Fibroblast of lung (primary cell): ENCODE measurements at places on chromosomes 6 and 20.
A peak's percentile ranks its signal among the peaks of the same experiment; 100 is the strongest.

GRCh38 chr20:63321148-63321831, 28.3 kb downstream of the COL20A1 start:
- DNase-seq, result peak; percentile 37

GRCh38 chr20:43959079-43959919, 44.6 kb downstream of the TOX2 start:
- peak; percentile 57 for DNase-seq

DNA sequence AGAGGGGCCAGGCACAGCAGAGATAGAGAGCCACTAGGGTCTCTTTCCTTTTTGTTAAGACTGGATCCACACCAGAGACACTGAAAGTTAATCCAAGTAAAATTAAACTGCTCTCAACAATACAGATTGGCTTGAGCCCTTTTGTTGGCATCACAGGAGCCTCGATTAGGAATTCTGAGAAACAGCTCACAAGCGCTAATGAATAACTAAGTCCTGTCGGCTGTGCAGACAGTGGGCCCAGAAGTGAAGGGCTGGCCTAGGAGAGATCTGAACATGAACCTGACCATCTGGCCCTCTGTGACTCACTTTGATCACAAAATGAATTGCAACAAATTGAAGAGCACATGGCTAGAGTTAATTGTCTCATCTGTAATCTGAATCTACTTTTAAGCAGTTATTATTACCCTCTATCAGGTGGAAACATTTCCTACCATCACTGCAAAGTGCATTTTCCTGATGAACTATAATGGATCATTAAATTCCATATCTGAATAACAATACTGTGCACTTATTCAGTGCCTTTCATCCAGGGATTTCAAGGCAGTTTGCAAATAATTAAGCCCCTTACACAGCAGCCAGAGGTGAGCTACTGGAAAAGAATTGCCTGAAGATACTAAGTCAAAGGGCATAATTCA, 3.2 kb downstream of the BACH2 start:
- DNase-seq, result peak; percentile 47

GRCh38 chr6:136035378-136036070, 184.0 kb downstream of the PDE7B start:
- peak; percentile 56 for DNase-seq

- peak; percentile 39 for DNase-seq
Measured at GRCh38 chr6:90610751-90611542, 24.1 kb upstream of the MAP3K7 start.

- no peak for DNase-seq
Measured at GRCh38 chr20:33653900-33654596, 8.1 kb upstream of the C20orf144 start.

DNA sequence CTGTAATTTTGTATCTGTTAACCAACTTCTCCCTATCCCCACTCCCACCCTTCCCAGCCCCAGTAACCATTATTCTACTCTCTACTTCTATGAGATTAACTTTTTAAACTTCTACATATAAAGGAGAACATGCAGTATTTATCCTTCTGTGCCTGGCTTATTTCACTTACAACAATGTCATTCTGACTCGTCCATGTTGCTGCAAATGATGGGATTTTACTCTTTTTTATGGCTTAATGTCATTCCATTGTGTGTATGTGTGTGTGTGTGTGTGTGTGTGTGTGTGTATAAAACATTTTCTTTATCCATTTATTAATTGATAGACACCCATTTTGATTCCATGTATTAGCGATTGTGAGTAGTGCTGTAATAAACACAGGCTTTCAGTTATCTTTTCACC, 76.1 kb downstream of the COL19A1 start:
- peak; percentile 17 for DNase-seq

DNA sequence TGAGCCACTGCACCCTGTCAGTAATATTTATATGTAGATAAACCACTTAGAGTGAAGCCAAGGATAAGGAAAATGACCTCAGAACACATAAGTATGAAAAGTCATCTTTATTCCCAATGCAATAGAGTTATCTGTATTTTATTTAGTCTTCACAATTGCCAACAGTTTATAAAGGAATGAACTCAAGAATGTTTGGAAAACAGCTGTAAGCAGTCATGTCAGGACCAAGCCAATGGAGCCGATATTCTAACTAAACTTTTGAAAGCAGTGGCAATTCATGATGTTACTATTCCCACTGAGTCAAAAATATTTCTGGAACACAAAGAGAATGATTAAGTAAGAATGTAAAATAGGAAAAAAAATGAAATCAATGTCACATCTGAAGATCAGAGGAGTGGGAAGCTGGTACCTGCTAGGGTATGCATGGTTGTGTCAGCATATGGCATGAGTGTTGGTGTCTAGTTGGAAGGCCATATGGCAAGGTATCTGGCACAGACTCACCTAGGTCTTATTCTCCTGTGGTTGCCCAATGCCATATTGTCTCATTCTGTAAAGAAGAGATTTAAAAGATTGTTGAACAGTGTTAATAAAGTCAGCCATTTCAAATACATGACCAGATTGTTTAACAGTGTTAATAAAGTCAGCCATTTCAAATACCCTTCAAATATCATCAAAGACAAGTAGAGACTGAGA, 118.2 kb downstream of the ADAT2 start:
- DNase-seq, result no peak

DNA sequence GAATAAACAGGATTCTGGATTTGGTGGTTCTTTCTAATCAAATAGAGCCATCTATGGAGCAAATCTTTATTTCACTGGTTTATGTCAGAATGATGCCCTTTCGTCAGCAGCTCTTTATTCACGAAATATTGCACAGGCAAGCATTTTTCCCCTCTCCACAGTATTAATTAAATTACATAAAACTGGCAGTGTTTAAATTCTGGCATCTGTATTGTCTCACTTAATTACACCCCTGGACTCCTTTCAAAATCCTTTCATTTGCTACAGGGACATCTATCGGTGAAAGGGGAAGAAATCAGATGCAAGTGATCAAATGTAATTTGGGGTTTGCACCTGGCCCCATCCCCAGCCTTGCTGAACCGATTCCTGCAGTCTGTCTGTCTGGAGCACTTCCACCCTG, 801.9 kb downstream of the QKI start:
- no peak for DNase-seq
